Activated T-helper 2 cell treated with anti-CD3 and anti-CD28 coated beads, Interferon-gamma antibody, Interleukin-2, Interleukin-4, amounts not matched to agents 10 μg/mL and 5 μg/mL and 100 μg/mL, durations not matched to agents 14 hours and 24 hours and 36 hours (primary cell): ENCODE measurements at places on chromosomes 2 and 18. TPM values are rescaled to one million over a fixed set of nuclear protein-coding genes. Genes with fewer than 3 reads are reported as not detected.

CFAP210 gene
- not detected in 2 replicates for total RNA-seq

KYNU gene
- total RNA-seq = 0.11 TPM in 1 of 2 replicates, not detected in the other

CHRNG gene
- not detected in 2 replicates for total RNA-seq

DNA sequence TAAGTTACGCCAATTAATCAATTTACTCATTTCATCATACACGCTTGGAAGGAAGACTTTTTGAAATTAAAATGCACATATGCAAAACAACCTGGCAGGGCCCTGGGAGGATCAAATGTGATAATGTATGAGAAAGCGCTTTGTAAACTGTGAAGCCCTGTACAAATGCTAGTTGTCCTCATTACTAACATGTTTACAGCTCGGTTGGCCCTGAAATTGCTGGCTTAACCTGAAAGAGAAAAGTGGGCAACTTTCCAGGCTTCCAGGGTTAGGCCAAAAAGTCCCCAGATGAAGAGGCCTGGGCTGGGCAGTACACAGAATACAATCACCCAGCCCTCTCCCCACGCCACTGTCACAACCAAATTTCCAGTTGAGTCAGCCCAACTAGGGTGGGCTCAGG lies 60.2 kb downstream of the DNMT3A start:
- peaks cover 42% of the 10 kb centered on the region for H3K4me1 ChIP-seq
- no peaks in the 10 kb centered on the region for H3K27me3 ChIP-seq
- DNase-seq = no peak
- H3K27ac ChIP-seq = no peak overlapping the region
- no peak overlapping the region for H3K4me3 ChIP-seq
- H3K36me3 ChIP-seq = peaks cover 68% of the 10 kb centered on the region

DNA sequence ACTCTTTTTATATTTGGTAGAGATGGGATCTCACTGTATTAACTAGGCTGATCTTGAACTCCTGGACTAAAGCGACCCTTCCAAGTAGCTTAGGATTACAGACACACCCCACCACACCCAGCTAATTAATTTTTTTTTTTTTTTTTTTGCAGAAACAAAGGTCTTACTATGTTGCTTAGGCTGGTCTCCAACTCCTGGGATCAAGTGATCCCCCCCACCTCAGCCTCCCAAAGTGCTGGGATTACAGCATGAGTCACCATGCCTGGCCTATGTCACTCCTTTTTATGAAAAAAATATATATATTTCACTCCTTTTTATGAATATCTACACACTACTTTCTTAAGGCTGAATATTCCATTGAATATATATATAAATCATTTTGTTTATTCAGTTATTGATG lies 162.8 kb downstream of the MGAT5 start:
- no peak overlapping the region for H3K27ac ChIP-seq
- H3K4me1 ChIP-seq = peaks cover 2% of the 10 kb centered on the region
- H3K4me3 ChIP-seq = no peak overlapping the region
- DNase-seq = no peak

DNA sequence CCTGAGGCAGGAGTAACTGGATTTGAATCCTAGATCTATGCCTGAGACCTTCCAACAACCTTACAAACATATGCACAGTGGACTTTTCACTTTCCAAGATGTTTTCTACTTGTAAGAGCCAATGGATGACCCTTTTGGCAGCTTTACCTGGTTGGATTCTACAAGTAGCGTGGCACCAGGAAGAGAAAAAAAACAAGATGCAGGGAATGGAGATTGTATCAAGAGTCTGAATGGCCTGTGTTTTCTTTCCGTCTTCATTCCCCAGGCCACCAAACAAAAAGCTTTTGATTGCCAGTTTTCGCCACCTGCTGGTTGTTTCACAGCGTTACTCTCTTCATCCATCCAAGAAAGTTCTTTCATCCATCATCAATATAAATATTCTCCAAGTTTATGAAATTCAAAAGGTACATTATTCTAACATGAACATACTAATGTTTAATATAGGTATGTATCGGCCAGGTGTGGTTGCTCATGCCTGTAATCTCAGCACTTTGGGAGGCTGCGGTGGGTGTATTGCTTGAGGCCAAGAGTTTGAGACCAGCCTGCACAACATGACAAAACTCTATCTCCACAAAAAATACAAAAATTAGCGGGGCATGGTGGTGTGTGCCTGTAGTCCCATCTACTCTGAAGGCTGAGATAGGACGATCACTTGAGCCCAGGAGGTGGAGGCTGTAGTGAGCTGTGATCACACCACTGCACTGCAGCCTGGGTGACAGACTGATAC lies 3.5 kb upstream of the BCL2 start:
- no peak overlapping the region for H3K4me3 ChIP-seq
- H3K4me1 ChIP-seq = peaks cover 17% of the 10 kb centered on the region
- H3K36me3 ChIP-seq = peaks cover 11% of the 10 kb centered on the region
- peak; percentile 39 for DNase-seq
- no peaks in the 10 kb centered on the region for H3K27me3 ChIP-seq

- DNase-seq = no peak
- no peak overlapping the region for H3K4me3 ChIP-seq
- H3K27ac ChIP-seq = no peak overlapping the region
- no peaks in the 10 kb centered on the region for H3K27me3 ChIP-seq
- H3K36me3 ChIP-seq = peaks cover 49% of the 10 kb centered on the region
Observed at GRCh38 chr2:74051504-74051903, 66.8 kb downstream of the TET3 start.

GRCh38 chr2:231940795-231941194 lies 14.6 kb upstream of the NPPC start:
- H3K4me3 ChIP-seq = no peak overlapping the region
- peaks cover 12% of the 10 kb centered on the region for H3K27me3 ChIP-seq
- no peak overlapping the region for H3K27ac ChIP-seq
- DNase-seq = peak; percentile 4
- H3K36me3 ChIP-seq = no peaks in the 10 kb centered on the region
- H3K4me1 ChIP-seq = no peaks in the 10 kb centered on the region

- no peak overlapping the region for H3K27ac ChIP-seq
- H3K36me3 ChIP-seq = no peaks in the 10 kb centered on the region
- DNase-seq = no peak
- peaks cover 8% of the 10 kb centered on the region for H3K4me1 ChIP-seq
- no peak overlapping the region for H3K4me3 ChIP-seq
Observed at GRCh38 chr2:157923598-157924217, 47.6 kb upstream of the ACVR1 start.

DNA sequence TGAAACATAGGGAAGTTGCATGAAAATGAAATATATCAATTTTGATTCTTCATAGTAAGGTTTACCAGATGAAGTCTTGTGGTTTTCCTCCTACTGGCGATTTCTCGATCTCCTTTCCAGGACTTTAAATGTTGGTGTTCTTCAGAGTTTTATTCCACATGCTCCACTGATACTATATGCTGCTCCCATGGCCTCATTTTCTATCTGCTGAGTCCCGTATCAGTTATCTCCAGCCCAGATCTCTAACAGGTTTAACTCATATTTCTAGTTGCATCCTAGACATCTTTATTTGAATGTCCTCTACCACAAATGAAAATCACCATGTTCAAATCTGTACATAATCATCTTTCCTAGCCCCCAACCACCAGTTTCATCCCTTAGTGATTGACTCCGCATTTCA lies 71.8 kb downstream of the COX7A2L start:
- H3K36me3 ChIP-seq = peaks cover 46% of the 10 kb centered on the region
- no peaks in the 10 kb centered on the region for H3K27me3 ChIP-seq
- no peak for DNase-seq
- H3K27ac ChIP-seq = peak overlapping the region; percentile 30
- H3K4me1 ChIP-seq = peaks cover 28% of the 10 kb centered on the region

- no peak for DNase-seq
- no peaks in the 10 kb centered on the region for H3K4me1 ChIP-seq
- peaks cover 52% of the 10 kb centered on the region for H3K27me3 ChIP-seq
- H3K27ac ChIP-seq = no peak overlapping the region
- no peak overlapping the region for H3K4me3 ChIP-seq
Observed at GRCh38 chr2:110973262-110973661, 147.5 kb upstream of the BCL2L11 start.
